NAMALWA (cell line): ENCODE measurements at places on chromosomes 12 and 14.

- no peak for DNase-seq
These were observed 18.1 kb upstream of the FBRSL1 start for GRCh38 chr12:132471858-132472255.

GRCh38 chr12:52358575-52359350, 8.5 kb downstream of the KRT85 start:
- peak; percentile 79 for DNase-seq

DNA sequence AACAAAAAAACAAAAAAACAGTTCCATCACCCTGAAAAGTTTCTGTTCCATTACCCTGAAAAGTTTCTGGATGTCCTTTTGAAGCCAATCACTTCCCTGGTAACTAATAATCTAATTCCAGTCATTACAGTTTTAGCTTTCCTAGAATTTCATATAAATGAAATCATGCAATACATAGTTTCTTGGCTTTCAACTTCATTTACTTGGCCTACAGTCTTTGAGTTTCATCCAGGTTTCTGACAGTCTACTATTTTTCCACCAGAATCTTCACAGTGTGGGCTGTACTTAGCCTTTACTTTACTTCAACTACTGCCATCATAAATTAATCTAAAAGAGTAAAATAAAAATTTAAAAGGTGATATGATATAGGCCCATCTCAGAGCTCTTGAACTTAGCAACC, 55.5 kb downstream of the RPS6KA5 start:
- DNase-seq: no peak

GRCh38 chr12:98678946-98679610, 34.0 kb downstream of the APAF1 start:
- no peak for DNase-seq

DNA sequence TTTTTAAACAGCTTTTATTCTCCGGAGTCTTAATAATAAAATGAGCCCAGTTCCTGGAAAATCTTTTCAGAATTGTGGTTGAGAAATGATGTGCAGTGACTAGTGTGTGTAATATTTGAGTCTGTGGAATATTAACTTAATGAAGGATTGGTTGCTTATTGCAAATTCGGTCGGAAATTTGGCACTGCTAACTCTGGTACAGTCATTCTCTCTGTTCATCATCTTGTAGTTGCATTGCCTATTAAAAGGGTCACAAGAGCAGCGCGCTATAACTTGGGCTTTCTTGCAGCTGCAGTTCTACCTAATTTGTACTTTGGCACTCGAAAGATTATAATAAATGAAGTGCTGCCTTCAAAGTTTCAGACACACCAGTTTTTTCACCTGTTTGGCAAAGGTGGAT, 146.0 kb downstream of the FLRT2 start:
- no peak for DNase-seq

- DNase-seq: no peak
These were observed 34.7 kb upstream of the SOCS2 start for GRCh38 chr12:93537769-93538168.

DNA sequence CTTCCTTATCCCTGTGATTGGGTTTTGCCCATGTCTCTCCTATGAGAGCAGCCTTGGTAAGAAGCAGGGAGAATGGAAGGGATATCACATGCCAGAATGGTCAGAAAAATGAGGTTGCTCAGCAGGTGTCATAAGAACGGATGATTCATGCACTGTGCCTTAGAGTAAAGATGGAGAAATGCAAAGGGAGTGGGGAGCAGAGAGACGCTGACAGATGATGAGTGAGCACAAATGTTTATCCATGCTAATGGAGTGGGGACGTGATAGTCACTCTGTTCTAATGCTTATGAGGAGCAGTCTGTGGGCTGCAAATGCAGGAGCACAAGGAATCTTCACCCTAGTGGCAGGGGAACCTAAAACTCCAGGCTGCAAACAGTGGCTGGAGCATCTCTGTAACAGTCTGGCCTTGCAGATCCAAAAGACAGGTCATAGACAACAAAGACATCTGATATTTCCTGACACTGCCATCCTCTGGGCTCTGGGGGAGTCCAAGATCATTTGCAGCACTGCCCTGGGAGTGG, 243.2 kb downstream of the CACNA1C start:
- DNase-seq: no peak

DNA sequence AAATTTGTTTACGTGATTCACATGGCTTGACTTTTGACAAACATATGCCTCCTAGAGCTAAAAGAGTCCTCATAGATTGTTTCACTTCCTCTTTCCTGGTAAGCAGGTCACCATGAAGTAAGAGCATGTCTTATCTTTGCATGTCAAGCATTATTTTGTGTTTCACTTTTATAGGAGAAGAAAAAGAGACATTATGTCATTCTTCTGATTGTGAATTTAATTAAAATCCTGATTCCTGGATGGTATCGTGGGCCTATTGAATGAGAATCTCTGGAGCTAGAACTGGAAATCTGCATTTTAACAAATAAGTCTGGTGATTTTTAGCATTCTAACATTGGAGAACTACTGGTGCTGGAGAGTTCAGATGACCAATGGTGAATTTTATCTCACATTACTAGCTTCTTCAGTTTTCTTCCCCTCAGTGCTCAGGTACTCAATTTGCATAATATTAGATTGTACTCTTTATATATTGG, 218.6 kb upstream of the ATP2B1 start:
- DNase-seq: peak; percentile 94

- no peak for DNase-seq
These were observed 14.1 kb downstream of the SIVA1 start for GRCh38 chr14:104766863-104767633.

DNA sequence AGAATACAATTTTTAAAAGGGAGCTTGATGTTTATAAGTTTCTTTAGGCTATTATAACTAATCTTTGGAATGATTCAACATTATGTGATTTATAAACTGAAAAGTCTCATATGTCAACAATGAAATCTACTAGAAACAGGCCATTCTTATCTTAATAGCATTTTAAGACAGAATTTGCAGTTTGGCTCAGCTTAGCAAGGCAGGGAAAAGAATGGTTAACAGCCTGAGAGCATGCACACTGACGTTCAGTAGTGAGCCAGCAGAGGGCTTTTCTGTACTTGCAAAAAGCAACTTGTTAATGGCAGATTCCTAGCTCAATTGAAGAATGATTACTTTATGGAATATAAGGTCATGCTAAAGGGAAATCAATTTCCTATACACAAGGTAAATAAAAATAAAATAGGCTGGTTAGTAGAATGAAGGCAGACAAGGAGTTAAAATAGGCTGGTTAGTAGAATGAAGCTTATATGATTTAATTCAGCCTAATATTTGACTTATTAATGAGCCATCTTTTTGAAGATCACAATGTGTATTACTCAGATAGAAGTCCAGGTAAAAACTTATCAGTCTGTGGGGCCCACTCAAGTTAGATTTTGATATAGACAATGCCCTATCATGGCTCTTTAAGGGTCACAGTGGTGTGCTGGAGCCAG, 95.9 kb downstream of the OTOGL start:
- peak; percentile 55 for DNase-seq

DNA sequence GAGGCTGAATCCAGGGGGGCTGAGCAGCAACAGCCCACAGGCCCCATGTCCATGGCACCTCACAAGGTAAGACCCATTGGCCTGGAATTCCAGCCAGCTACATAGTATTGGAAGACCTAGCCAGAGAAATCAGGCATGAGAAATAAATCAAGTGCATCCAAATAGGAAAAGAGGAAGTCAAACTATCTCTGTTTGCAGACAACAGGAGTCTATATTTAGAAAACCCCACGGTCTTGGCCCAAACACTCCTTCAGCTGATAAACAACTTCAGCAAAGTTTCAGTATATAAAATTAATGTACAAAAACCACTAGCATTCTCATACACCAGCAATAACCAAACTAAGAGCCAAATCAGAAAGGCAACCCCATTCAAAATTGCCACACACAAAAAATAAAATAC, 16.9 kb downstream of the PDE6H start:
- peak; percentile 30 for DNase-seq

- no peak for DNase-seq
These were observed 251.4 kb downstream of the LRIG3 start for GRCh38 chr12:58668871-58669270.

GRCh38 chr14:74977164-74977900, 21.9 kb upstream of the PGF start:
- no peak for DNase-seq

DNA sequence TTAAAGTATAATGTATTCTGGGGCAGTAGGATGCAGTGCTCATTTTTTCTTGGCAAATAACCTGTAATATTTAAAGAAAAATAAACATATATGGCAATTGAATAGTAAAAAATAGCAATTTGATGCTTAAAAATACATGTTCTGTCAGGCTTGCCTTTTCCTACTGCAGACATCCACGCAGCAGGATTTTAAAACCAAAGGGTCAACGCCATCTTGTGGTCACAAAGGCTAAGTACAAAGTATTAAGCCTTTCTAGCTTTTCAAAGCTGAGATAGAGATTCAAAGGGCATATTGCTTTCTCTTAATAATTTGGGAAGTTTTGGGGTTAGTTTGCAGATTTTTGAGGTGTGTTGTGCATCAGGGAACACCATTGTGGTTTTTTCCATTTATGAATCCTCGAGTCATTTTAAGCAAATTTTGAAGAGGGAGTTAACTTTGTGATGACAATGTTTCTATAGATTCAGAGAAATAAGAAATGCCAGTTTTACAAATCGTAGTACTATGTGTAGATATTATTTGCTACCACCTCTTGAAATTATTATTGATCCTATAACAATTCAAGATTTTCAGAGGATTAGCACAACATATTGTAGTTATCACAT, 4.7 kb upstream of the CCER1 start:
- DNase-seq: peak; percentile 70

- no peak for DNase-seq
These were observed 134.3 kb downstream of the PLXNC1 start for GRCh38 chr12:94282675-94283074.

GRCh38 chr12:28440081-28440608, 249.9 kb downstream of the CCDC91 start:
- no peak for DNase-seq

DNA sequence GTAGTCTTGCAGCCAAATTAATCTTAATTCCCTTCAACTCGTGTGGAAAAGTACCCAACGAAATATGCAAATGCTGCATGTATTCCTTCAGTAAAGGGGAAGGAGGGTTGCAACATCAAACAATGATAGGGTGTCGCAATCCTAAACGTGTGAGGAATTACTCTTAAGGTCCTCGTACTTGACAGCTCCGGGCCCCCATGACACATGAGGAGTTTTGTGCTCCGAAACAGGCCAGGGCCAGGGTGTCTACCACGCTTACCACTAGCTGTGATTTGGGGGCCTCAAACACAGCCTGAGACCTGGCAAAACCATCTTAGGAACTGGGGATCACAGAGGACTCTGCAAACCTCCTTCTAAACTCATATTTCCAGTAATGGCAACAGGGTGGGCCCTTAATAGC, 20.4 kb downstream of the FOS start:
- DNase-seq: no peak

GRCh38 chr14:102226356-102227125, 78.4 kb downstream of the MOK start:
- DNase-seq: no peak

DNA sequence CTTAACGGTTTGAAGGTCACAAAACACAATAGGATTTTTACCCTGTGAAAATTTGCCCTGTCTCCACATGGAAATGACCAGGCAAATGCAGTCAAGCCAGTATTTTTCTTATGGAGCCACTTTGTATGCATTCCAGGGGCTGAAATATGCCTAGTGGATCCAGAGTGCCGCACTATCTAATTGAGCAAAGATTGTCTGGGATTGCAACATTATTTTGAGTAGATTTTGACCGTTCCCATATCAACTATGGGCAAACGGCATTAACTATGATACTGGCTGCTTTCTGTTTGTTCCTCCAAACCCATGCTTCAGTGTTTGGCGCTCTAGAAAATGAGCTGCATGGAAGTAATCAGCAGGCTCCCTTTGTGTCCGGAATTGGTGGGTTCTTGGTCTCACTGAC, 223.0 kb downstream of the BTG1 start:
- no peak for DNase-seq

DNA sequence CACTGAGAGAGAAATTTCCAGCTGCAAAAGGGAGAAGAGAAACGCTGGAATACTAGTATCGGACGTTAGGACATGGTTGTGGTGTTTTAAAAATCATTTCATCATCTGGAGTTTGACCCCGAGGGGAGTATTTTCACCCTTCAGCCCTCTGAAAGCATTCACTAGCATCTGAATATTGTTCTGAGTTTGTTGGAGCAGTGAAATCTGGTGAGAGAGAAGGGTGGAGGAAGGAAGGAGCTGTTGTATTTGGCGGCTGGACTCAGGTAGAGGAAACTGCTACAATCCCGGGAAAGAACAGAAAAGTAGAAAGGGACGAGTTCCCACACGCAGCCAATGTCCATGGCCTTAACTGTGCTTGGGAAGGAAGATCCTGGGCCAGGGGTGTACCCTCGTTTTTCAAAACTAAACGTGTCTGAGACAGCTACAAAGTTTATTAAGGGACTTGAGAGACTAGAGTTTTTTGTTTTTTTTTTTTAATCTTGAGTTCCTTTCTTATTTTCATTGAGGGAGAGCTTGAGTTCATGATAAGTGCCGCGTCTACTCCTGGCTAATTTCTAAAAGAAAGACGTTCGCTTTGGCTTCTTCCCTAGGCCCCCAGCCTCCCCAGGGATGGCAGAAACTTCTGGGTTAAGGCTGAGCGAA, 896 bp upstream of the CDKN1B start:
- DNase-seq: peak; percentile 52

GRCh38 chr14:30564868-30565248, 5.9 kb downstream of the G2E3 start:
- DNase-seq: no peak

DNA sequence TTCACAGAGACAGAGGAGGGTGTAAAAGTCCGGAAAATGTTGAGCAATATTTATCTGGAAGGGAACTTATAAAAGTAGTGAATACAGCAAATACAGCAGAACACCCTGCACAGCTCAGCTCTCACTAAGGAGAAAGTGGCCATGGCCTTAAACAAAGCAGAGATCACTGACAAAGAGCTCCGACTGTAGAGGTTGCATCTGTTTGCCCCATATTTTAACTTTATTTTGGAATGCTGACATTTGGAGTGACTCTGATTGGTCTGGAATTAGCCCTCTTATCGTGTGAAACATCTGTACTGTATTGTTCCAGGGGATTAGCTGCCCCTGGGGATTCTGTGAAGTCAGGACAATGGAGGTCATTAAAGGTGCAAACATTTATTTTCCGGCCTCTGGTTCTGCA, 1275.7 kb upstream of the FLRT2 start:
- no peak for DNase-seq
